ENCODE measurements at places on chromosomes 4 and X. TPM values are rescaled to one million over a fixed set of nuclear protein-coding genes. Genes with fewer than 3 reads are reported as not detected.

DNA sequence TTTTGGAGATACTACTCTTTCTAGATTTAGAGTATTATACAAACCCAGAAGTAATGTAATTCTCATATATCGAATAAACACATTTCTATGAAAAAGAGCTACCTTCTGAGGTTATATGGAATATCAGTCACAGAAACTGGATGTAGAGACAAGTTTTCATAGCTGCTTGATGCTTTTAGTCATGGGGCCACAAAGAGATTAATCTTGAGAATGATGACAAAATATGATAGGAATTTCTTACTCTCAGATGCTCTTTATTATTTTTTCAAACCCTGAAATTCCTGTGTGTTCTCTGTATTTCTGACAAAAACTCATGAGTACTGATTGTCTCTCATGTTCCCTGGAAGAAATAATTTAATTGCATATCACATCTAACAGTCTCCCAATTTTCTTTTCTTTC, 662.5 kb downstream of the RAPGEF2 start:
- H3K36me3 ChIP-seq, result no peaks in the 10 kb centered on the region
- no peak for DNase-seq
- no peak overlapping the region for H3K4me3 ChIP-seq
- no peaks in the 10 kb centered on the region for H3K27me3 ChIP-seq
- H3K27ac ChIP-seq, result no peak overlapping the region
- H3K4me1 ChIP-seq, result no peaks in the 10 kb centered on the region

DNA sequence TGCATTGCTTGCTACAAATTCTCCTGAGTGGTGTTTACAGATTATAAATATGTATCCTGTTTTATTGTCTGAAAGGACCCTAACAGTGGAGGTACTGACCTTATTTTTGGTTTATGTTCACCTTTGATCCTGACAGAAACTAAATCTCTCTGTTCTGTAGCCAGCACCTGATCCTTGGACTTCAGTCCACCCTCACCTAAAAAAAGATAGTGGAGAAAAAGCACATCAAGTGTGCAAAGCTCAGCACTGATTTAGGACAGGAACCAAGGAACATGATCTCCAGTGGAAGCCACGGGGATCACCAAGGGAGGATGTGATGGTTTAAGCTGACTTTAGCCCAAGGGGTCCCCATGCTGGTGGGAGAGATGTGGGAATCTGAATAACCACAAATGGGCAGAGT, 22.3 kb upstream of the C4orf54 start:
- H3K27ac ChIP-seq, result no peak overlapping the region
- H3K27me3 ChIP-seq, result no peaks in the 10 kb centered on the region
- DNase-seq, result no peak

Gene MAGEC2
- not detected for total RNA-seq

Gene SSX4B
- total RNA-seq, result not detected

GRCh38 chrX:122982521-122982920, 201.6 kb upstream of the GRIA3 start:
- H3K27me3 ChIP-seq, result no peaks in the 10 kb centered on the region
- H3K4me3 ChIP-seq, result no peak overlapping the region
- H3K36me3 ChIP-seq, result no peaks in the 10 kb centered on the region
- H3K4me1 ChIP-seq, result no peaks in the 10 kb centered on the region
- no peak overlapping the region for H3K27ac ChIP-seq

DNA sequence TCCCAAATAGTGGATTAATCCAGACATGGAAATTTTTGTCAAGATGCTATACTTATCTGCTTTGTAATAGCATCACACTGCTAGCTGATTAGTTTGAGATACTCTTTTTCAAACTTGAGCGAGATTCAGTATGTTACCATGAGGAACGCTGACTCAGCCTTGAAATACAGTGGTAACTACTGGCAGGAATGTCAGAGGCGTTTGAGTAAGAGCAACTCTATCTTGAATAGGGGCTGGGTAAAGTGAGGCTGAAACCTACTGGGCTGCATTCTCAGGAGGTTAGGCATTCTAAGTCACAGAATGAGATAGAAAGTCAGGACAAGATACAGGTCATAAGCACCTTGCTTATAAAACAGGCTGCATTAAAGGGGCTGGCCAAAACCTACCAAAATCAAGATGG, 2519.6 kb downstream of the ARAP2 start:
- no peak for DNase-seq
- H3K4me1 ChIP-seq, result no peaks in the 10 kb centered on the region
- H3K4me3 ChIP-seq, result no peak overlapping the region
- H3K27me3 ChIP-seq, result no peaks in the 10 kb centered on the region
- H3K27ac ChIP-seq, result no peak overlapping the region

GRCh38 chr4:174873931-174874330, 44.2 kb upstream of the ADAM29 start:
- H3K27me3 ChIP-seq, result no peaks in the 10 kb centered on the region
- no peaks in the 10 kb centered on the region for H3K4me1 ChIP-seq
- H3K36me3 ChIP-seq, result no peaks in the 10 kb centered on the region

DNA sequence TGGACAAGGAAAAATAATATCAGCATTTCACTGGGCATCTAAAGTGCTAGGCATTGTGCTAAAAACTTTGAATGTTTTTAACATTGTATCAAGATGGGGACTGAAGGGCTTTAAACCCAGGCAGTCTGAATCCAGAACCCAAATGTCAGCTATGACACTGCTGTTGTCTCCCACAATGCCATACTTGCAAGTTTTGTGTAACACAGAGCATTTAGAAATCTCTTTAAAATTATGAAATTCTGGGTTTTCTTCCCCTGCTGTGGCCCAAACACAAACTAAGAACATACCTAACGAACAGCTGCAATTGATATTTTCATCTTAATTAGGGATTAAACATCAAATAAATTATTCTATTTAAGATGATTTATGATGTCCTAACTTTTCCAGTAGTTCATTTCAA, 66.8 kb upstream of the LSM6 start:
- H3K4me3 ChIP-seq, result no peak overlapping the region
- no peaks in the 10 kb centered on the region for H3K4me1 ChIP-seq

Gene BGN
- total RNA-seq, result not detected

- H3K36me3 ChIP-seq, result no peaks in the 10 kb centered on the region
- no peaks in the 10 kb centered on the region for H3K27me3 ChIP-seq
- H3K4me1 ChIP-seq, result peaks cover 14% of the 10 kb centered on the region
- no peak overlapping the region for H3K27ac ChIP-seq
- DNase-seq, result no peak
Observed at GRCh38 chr4:99968330-99968729, 18.3 kb upstream of the H2AZ1 start.

DNA sequence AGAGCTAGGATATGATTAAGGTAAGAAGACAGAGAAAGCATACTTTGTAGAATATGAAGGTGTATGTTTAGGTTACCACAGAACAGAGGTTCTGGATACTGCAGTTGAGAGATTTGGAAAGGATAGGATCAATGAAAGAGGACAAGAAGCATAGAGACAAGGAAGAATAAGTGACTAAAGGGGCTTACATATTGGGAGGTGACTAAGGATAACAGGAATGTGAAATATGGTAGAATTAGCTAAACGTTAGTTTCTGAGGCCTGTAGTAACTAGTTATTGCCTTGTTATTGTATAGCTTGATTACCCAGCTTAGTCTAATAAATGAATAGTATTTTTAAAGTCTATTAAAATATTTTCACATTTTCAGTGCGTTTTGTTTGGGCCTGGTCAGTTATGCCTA, 38.2 kb downstream of the CENPI start:
- H3K27me3 ChIP-seq, result no peaks in the 10 kb centered on the region
- H3K27ac ChIP-seq, result no peak overlapping the region
- DNase-seq, result no peak
- H3K4me3 ChIP-seq, result no peak overlapping the region
- H3K36me3 ChIP-seq, result no peaks in the 10 kb centered on the region

Gene ASMT
- total RNA-seq, result 1.9 TPM
